D341Med (cell line): ENCODE measurements at places on chromosomes 2 and 18.

DNA sequence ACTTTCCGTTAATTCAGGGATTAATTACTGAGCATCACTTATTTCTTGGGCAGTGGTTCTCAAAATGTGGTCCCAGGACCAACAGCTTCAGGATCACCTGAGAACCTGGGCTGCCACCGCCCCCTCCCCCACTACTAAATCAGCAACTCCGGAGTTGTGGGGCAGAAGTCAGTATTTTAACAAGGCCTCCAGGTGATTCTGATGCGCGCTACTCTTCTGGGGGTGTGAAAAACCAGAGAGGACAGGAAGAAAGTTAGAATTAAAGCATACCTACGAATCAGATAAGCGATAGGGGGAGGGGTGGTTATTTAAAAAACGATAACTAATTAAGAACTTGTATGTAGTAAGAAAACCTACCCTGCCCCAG is 319 bp downstream of the ZSCAN30 start:
- peak; percentile 59 for DNase-seq

DNA sequence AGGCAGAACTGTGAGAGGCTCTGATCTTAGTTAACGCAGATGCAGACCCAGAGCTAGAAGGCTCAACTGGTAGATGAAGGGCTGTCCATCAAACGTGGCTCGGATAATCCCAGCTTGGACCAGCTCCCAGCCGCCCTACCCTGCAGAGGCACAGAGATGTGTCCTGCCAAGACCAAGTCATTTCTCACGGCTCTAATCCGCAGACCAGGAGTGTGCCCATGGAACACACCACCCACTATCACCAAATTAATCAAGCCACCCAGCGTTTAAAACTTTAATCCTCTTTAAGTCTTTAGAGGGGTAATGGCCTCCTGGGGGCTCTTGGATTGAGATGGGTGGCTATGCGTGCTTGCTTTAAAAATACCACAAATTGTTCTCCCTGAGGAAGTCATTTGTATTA is 17.5 kb downstream of the LYPD1 start:
- DNase-seq = peak; percentile 72

DNA sequence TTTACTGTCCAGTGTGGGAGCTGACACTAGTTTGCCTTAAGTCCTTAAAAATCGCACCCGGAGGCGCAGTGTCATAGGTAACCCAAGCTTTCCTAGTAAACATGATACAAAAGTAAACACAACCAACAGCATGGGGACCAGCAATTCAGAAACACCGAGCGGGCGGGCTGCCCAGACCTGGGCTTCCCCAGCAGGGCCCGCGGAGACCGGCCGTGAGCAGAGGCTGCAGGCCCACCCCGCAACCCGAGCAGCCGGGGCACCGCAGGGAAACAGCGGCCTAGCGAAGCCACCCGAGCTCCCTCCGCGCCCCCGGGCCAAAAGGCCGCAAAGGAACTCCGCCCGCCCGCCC is 296 bp downstream of the TTC21B start:
- no peak for DNase-seq

GRCh38 chr18:34659579-34660517 is 50.2 kb upstream of the DTNA start:
- DNase-seq = no peak

- DNase-seq = no peak
Measured at GRCh38 chr2:9463698-9464034, 10.7 kb upstream of the IAH1 start.

DNA sequence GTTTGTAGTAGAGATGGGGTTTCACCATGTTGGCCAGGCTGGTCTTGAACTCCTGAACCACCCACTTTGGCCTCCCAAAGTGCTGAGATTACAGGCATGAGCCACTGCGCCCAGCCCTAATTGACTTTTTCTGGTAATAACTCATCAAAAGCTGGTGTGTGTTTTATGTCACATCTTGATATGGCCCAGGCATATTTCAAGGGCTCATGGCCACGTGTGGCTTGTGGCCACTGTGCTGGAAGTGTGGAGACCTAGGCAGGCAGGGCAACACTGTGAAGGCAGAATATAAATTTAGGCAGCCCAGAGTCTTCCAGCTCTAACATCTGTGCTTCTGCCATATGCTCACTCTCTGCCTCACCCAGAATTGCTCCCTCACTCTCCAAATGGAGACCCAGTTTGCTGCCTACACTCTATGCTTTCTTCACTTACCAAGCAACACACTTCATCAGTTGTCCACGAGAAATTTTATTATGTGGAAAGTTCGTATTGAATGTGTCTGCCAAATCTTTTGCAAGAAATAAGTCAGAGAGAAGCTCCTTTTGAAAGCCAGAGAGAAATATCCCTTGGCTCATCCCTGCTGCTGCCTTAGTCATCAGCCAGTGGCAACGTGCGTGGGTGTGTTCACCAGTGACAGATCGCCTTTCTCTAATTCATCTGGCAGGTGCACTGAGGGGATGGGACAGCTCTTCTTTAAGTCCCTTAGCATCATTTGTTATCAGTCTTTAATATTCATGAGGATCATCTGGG is 129.4 kb upstream of the CXCR4 start:
- DNase-seq = no peak

DNA sequence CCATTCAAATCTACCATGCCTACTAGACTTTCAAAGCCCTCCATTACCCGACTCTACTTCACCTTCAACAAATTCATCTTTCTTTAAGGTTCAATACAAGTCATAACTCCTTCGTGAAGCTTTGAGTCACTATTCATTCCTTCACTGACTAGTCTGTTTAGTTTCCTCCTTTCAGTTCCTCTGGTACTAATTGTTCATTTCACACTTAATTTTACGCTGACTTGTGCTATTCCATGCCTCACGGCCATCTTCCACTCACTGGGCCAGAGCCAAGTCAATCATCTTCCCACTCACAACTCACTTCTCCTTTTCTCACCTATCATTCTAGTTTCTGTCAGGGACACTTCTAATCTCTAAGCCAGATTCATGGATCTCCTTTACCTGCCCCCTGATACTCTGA is 136.2 kb downstream of the MTX2 start:
- DNase-seq = no peak

DNA sequence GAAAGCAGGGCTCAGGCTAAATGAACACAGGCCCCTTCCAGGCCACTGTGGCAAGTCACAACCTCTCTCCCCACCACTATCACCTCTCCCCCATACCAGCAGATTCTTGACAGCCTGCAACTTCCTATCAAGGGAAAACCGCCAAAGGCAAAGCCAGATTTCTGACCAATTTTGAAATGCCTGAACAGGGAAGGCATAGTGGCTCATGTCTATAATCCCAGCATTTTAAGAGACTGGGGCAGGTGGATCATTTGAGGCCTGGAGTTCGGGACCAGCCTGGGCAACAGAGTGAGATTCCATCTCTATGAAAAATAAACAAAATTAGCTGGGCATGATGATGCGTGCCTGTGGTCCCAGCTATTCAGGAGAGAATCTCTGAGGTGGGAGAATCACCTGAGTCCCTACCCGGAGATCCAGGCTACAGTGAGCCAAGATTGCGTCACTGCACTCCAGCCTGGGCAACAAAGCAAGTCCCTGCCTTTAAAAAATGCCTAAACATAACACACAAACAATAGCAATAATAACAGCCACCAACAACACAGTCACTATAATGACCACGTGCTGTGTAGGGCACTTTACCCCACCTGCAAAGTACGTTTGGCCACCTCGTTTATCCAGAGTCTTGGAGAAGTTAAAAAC is 75.5 kb upstream of the GLI2 start:
- DNase-seq = no peak

- DNase-seq = no peak
Measured at GRCh38 chr2:177287814-177288213, 23.3 kb upstream of the NFE2L2 start.

DNA sequence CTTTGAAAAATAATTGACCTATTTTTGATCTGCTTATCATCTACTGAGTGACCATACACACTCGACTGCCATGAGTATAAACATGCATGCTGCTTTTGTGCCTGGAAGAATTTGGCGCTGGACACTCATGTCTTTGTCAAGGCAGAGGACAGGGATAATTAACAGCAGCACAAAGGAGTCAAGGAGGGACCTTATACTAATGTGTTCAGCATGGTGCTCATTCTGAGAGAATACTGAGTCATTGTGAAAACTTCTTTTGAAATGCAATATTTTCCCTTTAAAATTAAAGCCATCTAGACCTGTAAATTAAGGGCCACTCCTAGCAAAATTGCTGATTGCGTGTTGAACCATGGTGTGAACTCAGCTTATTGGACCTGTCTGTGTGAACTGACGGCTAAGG is 116.3 kb downstream of the ZNF532 start:
- no peak for DNase-seq

DNA sequence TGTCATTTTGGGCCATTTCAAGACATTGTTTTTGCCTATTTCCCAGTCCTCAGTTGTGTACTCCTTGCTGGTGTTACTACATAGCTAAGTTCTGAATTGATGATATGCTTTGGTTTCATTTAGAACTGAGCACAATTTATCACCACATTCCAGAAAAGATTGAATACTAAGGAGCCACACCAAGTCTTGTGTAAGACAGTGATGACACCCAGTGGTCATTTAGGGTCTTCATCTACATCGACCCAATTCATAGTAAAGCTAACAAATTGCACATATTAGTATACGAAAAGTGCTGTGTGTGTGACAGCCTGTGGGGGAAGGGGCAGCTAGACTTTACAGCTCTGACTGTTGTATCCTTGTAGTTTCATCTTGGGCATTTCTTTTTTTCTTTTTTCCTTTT is 10.9 kb upstream of the DLX2 start:
- DNase-seq = no peak

DNA sequence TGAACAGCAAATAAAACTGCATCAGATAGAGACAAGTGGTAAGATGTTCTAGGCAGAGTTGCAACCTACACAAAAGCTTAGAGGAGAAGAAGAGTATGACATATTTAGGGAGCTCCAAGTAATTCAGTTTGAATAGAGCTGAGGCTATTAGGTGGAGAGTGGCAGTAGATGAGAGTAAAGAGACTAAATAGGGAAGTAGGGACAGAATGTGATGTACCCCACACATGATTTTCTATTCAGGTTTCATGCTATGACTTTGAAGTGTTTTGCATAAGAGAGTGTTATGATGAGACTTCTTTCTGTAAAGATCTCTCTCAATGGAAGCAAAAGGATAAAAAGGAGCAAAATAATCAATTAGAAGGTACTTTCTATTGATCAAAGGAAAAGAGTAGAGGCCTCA is 206.8 kb upstream of the ERBB4 start:
- DNase-seq = no peak

GRCh38 chr18:22856870-22857269 is 76.3 kb upstream of the RBBP8 start:
- no peak for DNase-seq

DNA sequence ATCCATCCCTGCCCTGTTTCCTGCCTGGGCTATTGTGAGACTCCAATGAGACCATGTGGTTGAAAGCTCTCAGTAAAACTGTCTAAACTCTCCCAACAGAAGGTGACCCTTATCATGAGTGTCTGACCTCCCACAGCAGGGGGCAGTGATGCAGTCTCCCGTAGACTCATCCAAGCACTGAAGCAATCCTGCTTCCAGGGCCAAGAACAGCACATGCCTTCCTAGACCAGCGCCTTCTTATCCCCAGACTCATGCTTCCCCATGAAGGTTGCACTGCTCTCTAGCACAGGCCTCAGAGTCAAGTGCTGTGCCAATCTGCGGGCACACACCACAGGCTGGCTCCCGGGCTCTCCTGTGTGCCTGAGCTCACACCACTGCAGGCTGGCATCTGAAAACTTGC is 112.3 kb downstream of the TNS1 start:
- DNase-seq = no peak

GRCh38 chr18:37854396-37854795 is 288.8 kb upstream of the CELF4 start:
- no peak for DNase-seq

- DNase-seq = no peak
Measured at GRCh38 chr2:79191816-79192215, 32.3 kb upstream of the REG3A start.

DNA sequence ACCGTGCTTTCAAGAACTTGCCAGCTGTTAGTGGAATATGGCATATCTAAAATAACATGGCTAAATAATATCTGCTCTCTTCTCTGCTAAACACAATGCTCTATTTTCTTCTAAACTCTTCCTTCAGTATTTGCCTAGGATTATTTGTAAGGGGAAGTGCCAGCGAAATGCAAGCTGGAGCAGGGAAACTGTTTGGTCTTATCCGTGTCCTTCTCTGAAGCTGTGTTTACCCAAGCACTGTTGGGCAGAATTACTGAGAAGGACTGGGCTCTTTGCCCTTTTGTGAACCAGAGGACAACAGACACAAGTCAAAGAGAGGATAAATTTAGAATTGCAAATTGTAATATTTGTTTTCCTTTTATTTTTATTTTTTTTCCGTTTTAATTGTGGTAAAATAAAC is 23.6 kb downstream of the CPO start:
- no peak for DNase-seq

DNA sequence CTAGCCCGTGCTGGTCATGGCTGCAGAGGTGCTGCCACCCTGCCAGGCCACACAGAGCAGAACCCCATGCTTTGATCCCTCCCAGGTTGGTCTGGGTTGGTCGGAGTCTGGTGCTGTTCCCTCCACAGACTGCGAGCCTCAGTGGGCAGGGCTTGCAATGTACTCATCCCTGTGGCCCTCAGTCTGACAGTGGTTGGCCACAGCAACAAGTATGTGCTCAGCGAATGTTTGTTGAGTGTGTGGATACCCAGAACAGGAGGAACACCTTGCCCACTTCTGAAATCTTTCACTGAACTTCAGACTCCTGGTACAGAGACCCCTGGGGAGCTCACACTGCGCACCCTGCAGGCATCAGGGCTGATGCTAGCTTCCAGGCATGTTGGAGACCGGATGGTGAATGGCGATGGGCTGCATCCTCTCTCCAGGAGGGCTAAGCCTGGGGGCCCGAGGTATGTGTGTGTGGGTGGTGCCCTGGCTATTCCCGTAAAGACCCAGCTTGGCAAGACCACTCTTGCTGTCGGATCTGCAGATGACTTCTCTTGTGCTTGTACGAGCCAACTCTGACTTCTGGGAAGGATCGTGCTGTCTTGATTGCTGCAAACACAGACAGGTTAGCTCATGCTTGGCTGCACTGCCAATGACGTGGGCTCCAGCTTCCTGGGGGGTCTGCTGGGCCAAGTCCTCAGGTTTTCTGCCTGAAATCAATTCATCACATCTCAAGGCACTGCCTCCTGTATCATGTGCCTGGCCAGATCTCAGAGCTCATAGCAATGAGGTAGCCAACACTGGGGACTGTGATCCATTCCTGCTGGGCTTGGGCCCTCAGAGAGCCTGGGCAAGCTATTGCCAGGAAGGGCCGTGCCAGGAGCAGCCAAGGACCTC is 43.7 kb downstream of the RHOB start:
- DNase-seq = no peak

DNA sequence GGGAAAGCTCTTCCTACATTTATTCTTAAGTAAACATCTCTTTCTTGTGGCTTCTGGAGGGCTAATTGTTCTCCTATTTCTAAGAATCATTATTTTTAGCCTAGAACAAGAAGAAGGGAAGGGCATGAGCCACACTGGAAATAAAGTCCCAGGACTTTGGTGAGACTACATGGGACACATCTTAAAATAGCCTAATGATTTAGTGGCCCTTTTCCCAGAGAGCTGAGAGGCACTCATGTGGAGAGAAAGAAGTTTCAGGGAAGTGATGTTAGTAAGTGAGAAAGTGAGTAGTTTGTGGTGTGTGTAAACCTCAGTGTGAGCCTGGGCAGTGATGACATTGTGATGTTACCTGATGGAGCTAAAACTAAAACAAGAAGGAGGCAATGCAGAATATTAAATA is 14.6 kb downstream of the ITGA4 start:
- no peak for DNase-seq
